IPS DF 6.9 (cell line): ENCODE measurements at places on chromosomes 11 and 22.

GRCh38 chr11:66532784-66533183, 13.1 kb downstream of the ZDHHC24 start:
- no peak for DNase-seq

- DNase-seq, result no peak
Observed at GRCh38 chr22:33272871-33273270, 214.7 kb upstream of the SYN3 start.

- no peak for DNase-seq
Observed at GRCh38 chr11:7451520-7451919, 33.8 kb upstream of the OLFML1 start.

DNA sequence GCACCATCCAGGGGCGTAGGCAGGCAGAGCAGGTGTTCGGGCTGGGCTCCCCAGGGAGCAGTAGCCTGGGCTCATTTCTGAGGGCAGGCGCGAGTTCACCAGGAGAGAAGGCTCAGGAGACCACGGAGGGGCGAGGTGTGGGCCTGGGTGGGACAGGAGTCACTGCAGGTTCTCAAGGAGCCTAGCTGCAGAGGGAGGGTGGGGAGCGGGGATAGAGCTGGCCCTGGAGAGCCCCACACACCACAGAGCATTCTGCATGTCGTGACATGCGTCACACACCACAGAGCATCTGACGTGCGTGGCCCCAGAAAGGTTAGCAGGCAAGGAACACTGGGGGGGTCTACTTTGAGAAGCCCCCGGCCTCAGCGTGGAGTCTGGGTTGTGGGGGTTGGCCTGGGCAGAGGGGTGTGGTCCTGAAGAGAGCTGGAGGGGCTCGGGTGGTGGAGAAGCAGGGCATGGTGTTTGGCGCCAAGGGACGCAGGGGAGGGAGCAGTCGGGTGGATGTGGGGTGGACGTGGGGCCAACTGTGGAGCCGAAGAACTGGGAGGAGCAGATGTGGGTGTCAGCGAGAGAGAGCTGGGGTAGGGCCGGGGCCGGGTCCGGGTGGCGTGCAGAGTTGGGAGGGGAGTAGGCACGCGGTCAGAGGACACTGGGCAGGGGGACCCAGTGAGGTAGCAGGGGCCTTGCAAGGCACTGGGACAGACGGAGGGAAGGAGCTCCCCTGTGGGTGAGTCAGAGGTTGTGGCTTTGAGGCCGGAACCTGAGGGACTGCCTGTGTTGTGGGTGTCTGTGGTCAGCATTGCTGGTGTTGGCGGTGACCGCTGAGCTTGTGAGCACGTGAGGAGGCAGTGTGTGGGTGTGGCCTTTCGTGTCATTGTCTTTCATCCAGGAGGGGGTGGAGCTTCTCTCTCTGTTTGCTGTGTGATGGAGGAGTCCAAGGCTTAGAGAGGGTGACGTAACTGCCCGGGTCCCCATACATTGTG, 25.5 kb downstream of the CTTN start:
- DNase-seq, result no peak

GRCh38 chr11:74341921-74342320, 30.5 kb upstream of the P4HA3 start:
- no peak for DNase-seq

- DNase-seq, result no peak
Observed at GRCh38 chr11:35363246-35363801, 56.0 kb downstream of the SLC1A2 start.

GRCh38 chr22:40014667-40015248, 20.0 kb downstream of the FAM83F start:
- DNase-seq, result no peak

- no peak for DNase-seq
Observed at GRCh38 chr11:128745311-128746136, 51.7 kb downstream of the FLI1 start.
